ENCODE measurements at places on chromosomes 6 and 20. TPM values are rescaled to one million over a fixed set of nuclear protein-coding genes. Genes with fewer than 3 reads are reported as not detected.

GINS1 gene
- 30.7 TPM for polyA plus RNA-seq

CHMP4B gene
- polyA plus RNA-seq, result 104 TPM

ITPR3 gene
- polyA plus RNA-seq, result 20.8 TPM

- no peak for DNase-seq
Measured at GRCh38 chr6:96899451-96899998, 1.8 kb upstream of the NDUFAF4 start.

GRCh38 chr20:57878786-57879424, 169.1 kb upstream of the PMEPA1 start:
- no peak for DNase-seq

Data from A549 (cell line).